Activated CD4-positive, CD25-positive, alpha-beta regulatory T cell treated with anti-CD3 and anti-CD28 coated beads, Interleukin-2, amount 50 U/mL, for 72 hours (primary cell): ENCODE measurements at places on chromosomes 12 and 14.

DNA sequence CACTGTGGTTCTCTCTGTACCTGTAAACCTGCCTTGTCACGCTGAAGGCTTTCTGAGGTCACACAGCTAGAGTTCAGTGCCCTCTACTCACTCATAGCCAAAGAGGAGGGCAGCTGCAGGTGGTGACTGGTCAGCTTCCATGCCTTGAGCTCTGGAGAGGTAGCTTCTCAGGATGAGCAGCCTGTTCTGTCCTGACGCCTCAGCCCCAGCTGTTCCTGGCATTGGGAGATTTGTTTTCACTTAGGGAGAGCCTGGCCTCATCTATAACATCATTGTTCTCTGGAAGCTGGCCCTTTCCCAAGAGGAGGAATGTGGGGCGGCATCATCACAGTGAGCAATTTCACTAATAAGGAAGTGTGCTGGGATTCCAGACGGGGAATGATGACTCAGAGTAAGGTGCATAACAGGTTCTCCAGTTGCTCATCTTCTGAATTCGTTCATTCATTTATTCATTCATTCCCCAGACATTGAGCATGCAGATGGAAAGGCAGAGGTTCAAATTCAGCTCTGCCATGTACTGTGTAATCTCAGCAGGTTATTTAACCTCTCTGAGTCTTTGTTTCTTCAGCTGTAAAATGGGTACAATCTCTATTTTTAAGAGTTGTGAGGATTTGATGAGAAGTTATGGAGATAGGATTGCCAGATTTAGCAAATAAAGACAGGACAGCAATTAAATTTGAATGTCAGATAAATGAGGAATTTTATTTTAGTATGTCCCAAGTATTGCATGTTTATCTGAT, 255.8 kb upstream of the CRY1 start:
- DNase-seq = no peak

DNA sequence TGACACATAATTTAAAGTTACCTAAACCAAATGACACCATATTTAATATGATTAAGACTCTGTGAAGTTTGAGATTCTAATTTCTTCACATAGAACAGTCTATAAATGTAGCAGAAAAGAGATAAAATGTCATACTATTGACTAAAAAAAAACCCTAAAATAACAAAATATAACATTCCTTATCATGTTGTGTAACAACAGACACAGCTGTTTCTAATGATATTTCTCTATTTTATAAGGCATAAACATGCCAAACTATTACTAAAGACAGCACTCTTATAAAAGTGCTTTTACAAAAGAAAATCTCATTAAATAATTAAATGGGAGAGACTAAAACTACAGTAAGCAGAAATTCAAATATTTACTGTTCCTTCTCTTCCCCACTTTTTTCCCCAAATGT, 49.4 kb downstream of the NOVA1 start:
- DNase-seq = no peak

DNA sequence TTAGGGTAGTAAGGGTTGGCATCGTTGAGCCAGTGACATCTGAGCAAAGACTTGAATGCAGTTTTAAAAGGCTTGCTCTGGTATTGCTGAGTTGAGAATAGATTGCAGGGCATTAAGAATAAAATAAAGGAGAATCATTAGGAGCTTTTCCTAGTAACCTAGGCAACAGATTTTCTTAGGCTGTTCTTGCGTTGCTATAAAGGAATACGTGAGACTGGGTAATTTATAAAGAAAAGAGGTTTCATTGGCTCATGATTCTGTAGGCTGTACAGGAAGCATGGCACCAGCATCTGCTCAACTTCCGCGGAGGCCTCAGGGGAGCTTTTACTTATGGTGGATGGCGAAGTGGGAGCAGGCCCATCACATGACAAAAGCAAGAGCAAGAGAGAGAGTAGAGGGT, 97.4 kb downstream of the RAD51B start:
- no peak for DNase-seq

- DNase-seq = no peak
These were observed 29.3 kb upstream of the FZD10 start for GRCh38 chr12:130132831-130133511.

DNA sequence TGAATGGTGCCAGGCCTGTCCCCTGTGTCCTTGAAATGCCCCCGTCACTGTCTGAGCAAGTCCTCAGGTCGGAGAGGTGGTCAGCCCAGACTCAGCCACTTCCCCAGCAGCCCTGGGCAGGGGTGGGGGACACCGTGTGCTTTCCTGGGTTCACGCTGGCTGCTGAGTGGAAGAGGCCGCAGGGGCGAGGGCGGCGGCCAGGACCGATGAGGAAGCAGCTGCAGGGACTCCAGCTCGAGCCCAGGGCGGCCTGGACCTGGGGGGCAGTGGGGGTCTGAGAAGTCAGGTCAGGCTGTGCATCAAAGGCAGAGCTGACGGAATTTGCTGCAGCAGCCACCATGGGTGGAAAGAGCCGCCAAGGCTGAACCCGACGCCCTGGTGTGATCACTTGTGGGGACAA, 28.4 kb downstream of the NOC4L start:
- no peak for DNase-seq

GRCh38 chr12:25996677-25997076, 38.2 kb downstream of the RASSF8 start:
- no peak for DNase-seq

DNA sequence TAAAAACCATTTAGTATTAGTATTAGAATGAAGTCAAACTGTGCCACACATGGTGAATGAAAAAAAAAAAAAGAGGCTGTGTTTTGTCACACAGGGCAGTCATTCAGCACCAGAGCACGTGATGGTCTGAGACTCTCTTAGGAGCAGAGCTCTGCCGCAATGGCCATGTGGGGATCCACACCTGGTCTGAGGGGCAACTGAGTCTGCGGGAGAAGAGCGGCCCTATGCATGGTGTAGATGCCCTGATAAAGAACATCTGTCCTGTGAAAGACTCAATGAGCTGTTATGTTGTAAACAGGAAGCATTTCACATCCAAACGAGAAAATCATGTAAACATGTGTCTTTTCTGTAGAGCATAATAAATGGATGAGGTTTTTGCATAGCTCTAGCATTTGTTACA, 12.2 kb upstream of the BDKRB1 start:
- DNase-seq = no peak

GRCh38 chr12:116551952-116552772, 7.0 kb upstream of the MAP1LC3B2 start:
- DNase-seq = no peak

- DNase-seq = no peak
These were observed 2.3 kb downstream of the OAS2 start for GRCh38 chr12:112980491-112981158.

- no peak for DNase-seq
These were observed 52.3 kb upstream of the CCND2 start for GRCh38 chr12:4221258-4221620.
